SK-MEL-5 (cell line): ENCODE measurements at places on chromosomes 2 and 18. TPM values are rescaled to one million over a fixed set of nuclear protein-coding genes. Genes with fewer than 3 reads are reported as not detected.

- DNase-seq = no peak
Measured at GRCh38 chr2:99858951-99859596, 283.3 kb downstream of the AFF3 start.

Gene POMC
- total RNA-seq = not detected in 2 replicates

Gene MYCN
- 0.08 and 0.11 TPM in 2 replicates for total RNA-seq

GRCh38 chr18:58125183-58125582 is 81.2 kb downstream of the NEDD4L start:
- DNase-seq = no peak

- DNase-seq = no peak
Measured at GRCh38 chr2:161228511-161229240, 68.4 kb downstream of the TANK start.

GRCh38 chr2:1638281-1638860 is 105.9 kb downstream of the PXDN start:
- DNase-seq = no peak

Gene SERPINB3
- not detected in 2 replicates for total RNA-seq

- no peak for DNase-seq
Measured at GRCh38 chr2:239086325-239087020, 238.6 kb downstream of the TWIST2 start.

DNA sequence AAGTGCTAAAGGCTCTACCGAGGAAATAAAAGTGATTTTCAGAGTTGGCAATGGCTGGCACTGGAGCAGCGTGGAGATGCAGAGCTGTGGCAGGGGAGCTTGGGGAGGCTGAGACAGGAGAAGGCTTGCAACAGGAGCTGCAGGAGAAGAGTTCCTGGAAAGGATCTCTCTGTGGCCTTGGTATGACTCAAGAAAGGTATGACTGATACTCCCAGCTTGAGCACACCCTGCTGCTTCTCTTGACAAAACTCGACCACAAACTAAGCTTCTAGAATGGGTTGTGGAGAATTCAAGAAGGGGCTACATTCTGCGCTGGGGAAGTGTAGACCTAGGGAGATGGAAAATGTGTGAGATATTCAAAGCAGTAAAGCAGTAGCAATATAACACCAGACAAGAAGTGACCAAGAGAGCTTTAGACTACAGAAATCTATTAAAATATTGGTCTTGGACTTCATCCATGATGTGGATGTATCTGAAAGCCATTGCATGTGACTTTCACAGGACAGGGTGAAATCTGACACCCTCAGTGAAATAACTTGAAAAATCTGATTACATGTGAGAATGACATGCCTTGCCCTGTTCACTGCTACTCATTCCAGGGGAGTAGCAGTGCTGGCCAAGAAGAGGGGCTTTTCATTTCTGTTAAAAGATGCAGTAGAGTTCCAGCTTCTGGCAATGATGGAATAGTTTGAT is 41.5 kb downstream of the SUCLG1 start:
- no peak for DNase-seq

GRCh38 chr18:3447895-3448837 is 1.8 kb upstream of the TGIF1 start:
- peak; percentile 96 for DNase-seq

Gene CRYBA2
- total RNA-seq = not detected in 2 replicates

DNA sequence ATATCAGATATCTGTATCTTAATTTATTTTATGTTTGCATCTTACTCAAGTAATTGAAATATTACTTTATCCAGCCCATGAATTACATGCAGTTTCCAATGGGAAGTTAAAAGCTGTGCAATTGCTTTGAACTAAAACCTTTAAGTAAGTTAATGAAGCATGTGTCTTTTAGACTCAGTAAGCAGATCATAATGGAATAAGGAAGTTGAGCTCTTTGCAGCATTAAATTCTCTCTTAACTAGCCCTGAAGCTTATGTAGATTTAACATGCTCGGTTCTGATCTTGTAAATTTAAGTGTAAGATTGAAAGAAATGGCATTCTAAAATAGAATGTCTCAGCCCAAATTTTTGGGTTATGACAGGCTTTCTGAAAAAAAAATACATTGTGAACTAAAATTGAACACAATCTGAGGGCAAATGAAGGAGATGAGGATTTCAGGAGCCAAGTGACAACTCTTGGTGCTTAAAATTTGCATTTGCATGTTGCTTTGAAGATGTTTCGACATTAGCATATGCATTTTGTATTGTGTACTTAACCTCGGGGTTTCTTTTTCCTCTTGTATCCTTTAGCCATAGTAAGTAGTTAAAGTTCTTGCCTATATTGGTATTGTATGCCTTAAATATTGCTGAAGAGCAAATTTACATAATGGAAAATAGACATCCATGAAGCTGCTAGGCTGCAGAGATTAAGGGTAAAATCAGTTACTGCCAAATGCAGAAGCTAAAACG is 297.8 kb upstream of the KCNJ3 start:
- no peak for DNase-seq

- DNase-seq = peak; percentile 74
Measured at GRCh38 chr2:112626604-112627059, 19.1 kb upstream of the SLC20A1 start.

GRCh38 chr18:38884050-38884449 is 1318.5 kb upstream of the CELF4 start:
- peak; percentile 53 for DNase-seq

GRCh38 chr2:254241-254640 is 9.6 kb downstream of the SH3YL1 start:
- peak; percentile 99 for DNase-seq

Gene TCF23
- total RNA-seq = not detected in 2 replicates

- DNase-seq = no peak
Measured at GRCh38 chr18:3286159-3286558, 24.2 kb downstream of the MYL12B start.

Gene PROKR1
- total RNA-seq = 6.3 and 6.9 TPM in 2 replicates

DNA sequence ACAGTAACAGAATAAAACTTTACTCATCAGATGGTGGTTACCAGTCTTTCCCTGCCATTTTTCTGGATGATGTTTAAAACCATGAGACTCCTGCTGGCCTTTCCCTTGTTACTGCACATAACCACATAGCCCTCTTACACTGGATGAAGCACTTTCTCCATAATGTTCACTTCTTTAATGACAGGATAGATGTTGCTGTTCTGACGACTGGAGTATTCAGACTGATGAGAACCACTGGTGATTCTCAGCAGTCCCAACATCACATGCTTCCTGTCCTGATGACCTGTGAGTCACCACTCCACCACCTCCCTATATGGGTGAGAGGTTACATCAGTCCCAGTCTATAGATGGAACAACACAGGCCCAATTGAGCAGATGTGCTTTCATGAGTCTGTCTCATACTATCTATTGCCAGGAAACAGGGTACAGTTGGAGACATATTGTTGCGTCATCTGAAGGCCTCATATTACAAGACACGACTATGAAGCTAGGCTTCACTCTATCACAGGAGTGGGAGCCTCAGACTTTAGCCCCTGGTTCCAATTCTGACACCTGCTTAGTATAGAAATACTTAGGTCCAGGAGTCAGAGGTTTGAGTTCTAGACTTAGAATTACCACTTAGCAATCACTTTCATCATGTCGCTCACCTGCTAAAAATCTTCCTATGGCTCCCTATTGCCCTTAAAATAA is 145.7 kb upstream of the KLF7 start:
- DNase-seq = peak; percentile 99

Gene ONECUT2
- 1.8 and 2.0 TPM in 2 replicates for total RNA-seq

DNA sequence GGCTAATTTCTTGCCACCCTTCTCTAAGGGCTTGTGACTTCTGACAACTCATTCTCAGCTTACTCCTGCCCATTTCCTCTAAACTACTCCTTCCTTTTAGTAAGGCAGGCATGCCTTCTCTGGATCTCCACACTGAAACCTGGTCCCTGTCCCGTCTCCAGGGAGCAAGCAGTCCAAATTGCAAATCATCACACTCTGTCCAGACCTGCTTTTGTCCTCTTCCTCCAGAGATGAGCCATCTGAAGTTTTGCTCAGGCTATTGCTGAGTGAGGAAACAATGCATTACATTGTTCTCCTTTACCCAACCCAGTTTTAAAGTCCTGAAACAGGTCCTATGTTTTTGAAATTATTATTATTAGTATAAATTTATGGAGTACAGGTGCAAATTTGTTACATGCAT is 57.3 kb downstream of the ARHGAP25 start:
- peak; percentile 53 for DNase-seq

DNA sequence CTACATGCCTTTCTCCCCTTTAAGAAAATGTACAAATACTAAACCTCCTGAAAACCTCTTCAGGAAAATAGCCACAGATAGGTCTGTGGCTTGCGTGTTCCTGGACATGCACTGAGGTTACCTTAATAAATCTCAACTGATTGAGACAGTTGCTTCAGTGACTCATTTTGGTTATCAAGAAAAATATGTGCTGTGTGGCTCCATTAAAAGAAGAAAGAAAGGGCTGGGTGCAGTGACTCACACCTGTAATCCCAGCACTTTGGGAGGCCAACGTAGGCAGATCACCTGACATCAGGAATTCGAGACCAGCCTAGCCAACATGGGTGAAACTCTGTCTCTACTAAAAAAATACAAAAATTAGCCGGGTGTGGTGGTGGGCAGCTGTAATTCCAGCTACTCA is 27.1 kb downstream of the CREG2 start:
- no peak for DNase-seq

DNA sequence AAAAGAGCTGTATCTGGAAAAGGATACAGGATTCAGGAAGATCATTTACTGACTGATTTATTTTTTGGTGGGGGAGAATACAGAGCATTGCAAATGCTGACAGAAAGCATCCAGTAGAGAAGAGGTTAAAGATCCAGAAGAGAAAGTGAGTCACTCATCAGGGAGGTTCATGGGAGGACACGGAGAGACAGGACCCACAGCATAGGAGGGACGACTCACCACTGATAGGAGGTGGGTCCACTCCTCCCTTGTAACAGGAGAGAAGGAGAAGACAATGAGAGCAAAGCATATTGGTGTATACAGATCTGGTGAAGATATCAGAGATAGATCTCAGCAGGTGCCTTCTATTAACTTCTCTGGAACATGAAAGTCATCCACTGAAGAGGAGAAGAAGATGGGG is 142.4 kb upstream of the AQP4 start:
- no peak for DNase-seq

DNA sequence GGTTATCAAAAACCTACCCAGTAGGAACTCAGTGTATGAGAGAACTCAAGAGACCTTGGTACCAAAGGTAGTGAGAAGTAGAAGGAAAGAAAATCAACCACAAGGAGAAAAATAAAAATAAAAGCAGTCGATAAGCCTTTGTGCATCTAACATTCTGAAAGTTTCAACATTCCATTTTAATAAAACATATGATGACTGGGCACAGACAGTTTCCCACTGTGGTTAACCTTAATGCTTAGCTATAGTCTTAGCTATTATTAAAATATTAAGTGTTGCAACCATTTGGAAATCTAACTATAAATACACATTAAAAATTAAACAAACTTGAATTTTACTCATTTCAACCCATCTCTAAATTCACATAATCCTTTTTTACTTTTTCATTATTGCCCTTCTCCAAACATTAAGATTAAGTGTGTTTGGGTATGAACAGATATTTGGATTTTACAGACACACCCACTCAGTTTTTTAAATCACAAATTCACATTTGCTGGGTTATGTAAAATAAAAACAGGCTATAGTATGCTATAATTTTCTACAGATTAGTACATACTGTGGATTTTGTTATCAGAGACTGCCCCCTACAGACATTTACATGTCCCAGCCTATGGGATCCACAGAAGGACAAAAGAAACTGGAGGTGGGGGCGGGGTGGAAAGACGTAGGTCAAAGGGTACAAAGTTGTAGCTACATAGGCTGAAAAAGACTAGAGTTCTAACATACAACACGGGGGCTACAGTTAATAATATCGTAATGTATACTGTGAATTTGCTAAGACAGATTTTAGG is 32.8 kb downstream of the SRBD1 start:
- peak; percentile 80 for DNase-seq

- no peak for DNase-seq
Measured at GRCh38 chr2:216392945-216393840, 19.1 kb upstream of the SMARCAL1 start.

DNA sequence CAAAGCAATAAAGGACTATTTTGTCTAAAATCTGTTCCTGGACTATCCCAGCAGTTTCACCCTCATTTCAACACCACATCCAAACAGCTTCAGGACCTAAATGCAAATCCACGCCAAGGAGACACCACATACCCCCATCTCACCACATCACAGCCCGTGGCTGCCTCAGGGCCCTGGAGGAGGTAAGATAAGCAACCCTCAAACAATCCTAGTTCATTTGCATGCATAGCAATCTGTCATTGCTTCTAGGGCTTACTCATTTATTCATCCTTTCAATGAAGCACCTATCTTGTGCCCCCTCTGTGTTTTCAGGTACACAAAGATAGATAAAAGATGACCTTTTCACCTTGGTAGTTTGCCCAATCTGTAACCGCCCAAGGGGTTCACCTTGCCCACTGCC is 86.5 kb downstream of the VSNL1 start:
- DNase-seq = no peak

Gene SOX11
- not detected in 2 replicates for total RNA-seq

Gene PLA2R1
- total RNA-seq = 0.11 TPM in 1 of 2 replicates, not detected in the other

Gene SPIRE1
- total RNA-seq = 55.6 and 59.3 TPM in 2 replicates

Gene EMILIN1
- 0.11 and 0.71 TPM in 2 replicates for total RNA-seq

DNA sequence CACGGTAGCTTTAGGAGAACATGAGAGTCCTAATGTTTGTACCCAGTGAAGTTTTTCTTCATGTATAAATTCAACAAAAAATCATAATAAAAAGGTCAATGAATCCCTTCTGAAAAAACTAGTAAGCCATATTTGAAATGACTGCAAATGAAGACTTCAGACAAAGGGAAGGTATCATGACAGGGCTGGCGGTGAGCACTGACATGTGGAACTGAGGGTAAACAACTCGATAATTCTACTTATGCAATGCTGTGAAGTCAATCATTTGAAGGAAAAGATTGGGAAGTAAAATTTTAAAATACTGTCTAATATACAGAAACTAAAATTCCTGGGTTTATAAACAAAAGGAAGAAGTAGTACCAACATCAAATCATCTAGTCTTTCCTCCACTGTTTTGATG is 190.2 kb upstream of the COPS8 start:
- DNase-seq = no peak

Gene GRHL1
- total RNA-seq = 1.9 and 2.1 TPM in 2 replicates

DNA sequence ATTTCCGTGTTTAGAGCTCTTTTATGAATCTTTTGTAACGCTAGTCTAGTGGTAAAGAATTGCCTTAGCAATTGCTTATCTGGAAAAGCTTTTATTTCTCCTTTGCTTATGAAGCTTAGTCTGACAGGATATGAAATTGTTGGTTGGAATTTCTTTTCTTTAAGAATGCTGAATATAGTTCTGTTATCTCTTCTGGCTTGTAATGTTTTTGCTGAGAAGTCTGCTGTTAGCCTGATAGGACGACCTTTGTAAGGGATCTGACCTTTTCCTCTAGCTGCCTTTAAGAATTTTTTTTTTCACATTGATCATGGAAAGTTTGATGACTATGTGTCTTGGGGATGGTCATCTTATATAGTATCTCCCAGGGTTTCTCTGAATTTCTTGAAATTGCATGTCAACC is 101.1 kb downstream of the TRABD2A start:
- DNase-seq = no peak

Gene ERICH2
- total RNA-seq = 0.45 and 1.4 TPM in 2 replicates
